CD4-positive, alpha-beta T cell treated with Interleukin-17A for 4 hours (primary cell): ENCODE measurements at places on chromosomes 12 and 14.

DNA sequence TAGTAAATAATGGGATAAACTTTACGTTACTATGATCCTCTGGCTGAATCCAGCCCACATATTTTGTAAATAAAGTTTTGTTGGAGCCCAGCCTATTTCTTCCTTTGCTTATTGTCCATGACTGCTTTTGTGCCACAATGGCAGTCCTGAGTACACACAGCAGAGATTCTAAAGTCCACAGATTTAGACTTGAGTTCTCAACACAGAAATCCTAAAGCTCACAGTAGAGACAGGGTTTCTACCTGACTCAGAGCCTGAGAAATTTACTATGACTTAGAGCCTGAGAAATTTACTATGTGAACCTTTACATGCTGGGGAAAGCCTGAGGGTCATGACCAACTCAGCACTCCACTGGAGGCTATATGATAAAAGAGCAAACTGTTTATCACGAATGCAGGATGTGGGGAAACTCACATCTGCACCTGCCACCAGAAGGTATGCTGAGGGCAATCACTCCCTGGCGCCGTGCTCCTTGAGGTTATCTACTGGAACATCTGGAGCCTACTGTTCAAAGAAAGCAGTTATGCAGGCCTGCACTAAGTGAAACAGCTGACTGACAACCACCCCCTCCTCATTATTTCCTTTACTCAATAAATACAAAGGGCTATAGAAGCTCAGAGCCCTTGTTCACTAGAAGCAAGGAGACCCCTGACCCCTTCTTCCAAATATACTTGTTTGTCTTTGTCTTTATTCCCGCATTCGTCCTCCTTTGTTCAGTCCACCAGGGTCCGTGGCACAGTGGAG lies 52.6 kb upstream of the BICD1 start:
- no peak for DNase-seq

GRCh38 chr12:16269946-16270345 lies 7.5 kb downstream of the SLC15A5 start:
- DNase-seq: no peak

DNA sequence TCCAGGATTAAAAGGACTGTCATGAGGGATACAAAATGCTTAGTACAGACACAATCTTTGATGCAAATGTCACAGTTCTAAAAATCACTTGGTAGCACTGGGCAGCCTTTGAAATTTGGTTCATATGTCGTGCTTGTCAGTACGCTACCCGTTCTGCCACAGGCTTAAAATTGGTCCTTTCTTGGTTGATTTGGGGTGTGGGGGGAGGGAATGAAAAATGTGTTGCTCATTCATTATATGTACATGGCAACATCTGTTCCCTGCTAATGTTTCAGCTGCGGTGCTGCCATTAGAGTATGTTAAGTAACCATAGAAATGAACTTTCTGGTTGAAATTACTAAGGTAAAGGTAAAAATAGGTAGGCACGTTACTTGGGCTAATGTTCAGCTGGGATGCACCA lies 155.4 kb upstream of the ARHGAP5 start:
- DNase-seq: no peak

DNA sequence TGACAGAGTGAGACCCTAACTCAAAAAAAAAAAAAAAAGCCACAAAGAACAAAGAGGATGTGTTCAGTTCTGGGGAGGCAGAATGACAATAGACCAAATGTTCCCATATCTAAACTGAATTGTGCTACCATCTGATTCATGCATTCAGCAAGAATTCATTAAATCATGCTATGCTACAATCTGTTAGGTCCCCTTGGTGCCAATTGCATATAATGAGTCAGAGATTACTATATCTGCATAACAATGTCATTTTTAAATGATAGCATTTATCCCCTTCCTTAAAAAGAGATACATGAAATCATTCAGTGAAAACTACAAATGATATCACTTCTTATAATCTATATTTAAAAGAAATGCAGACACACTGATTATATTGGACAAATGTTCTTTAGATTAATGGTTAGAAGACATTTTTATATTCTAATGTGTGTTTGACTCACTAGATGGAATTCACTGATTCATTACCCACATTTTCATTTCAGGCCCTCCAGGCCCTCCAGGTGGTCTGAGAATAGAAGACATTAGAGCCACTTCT lies 207.6 kb upstream of the PDZRN4 start:
- no peak for DNase-seq

- DNase-seq: no peak
These were observed 26.8 kb upstream of the DAAM1 start for GRCh38 chr14:59161561-59162175.

DNA sequence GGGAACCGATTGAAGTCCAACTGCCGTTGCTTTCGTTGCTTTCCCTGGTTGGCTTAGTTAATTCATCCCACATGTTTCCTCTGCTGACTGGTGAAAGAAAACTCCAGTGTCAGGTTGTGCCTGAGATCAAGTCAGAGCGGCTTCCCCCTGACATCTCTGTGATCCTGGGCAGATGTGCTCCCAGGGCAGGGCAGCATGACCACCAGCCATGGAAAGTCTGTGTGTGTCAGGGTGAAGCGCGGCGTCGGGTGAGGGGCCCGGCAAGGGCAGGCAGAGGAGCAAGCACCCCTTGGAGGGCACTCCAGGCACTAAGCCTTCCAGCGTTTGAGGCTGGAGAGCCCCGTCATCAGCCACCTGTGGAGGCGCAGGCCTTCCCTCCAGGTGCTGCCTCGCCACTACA lies 54.5 kb upstream of the IGF1 start:
- DNase-seq: no peak

DNA sequence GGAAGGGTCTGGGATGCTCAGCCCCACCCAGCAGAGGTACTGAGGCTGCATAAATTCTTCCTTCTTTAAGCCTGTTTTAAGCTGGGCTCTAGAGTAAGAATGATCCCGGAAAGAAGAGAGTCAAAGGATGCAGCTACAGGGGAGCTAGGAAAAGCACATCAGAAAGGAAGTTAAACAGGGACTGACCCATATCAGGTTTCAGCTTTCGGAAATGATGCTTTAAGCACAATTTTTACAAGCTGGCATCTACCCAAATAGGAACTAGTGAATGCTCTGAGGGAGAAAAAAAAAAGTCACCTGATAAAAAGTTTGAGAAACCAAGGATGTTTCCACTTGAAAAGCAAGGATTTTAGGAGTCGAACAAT lies 22.0 kb downstream of the TSPAN8 start:
- no peak for DNase-seq

- no peak for DNase-seq
These were observed 35.3 kb downstream of the STX2 start for GRCh38 chr12:130803702-130804101.

GRCh38 chr14:21231020-21231652 lies 38.1 kb downstream of the HNRNPC start:
- DNase-seq: peak; percentile 27

DNA sequence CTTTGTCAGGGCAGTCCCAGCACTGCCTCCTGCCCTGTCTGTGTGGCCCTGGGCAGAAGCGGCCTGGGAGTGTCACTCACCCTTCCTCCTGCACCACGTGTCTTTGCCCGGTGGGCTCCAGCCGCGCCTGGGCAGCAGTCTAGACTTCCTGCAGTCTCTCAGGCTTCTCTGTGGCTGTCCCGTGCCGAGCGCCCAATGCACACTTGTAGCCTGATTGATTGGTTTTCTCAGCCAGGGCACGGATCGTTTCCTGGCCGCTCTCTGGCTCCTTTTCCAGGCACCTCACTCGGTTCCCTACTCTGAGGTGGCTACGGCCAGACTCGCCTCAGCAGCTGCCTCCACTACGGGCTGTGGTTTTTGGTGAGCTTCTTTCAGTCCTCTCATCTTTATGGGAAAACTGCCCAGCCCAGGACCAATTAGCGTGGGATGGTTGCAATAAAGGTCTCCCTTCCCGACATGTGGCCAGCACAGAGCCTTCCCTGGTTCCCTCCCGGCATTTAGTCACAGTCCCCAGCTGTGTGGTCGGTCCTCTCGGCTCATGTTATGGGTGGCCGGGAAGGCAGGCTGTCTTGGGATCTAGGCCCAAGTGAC lies 133.1 kb downstream of the CACNA1C start:
- DNase-seq: no peak

DNA sequence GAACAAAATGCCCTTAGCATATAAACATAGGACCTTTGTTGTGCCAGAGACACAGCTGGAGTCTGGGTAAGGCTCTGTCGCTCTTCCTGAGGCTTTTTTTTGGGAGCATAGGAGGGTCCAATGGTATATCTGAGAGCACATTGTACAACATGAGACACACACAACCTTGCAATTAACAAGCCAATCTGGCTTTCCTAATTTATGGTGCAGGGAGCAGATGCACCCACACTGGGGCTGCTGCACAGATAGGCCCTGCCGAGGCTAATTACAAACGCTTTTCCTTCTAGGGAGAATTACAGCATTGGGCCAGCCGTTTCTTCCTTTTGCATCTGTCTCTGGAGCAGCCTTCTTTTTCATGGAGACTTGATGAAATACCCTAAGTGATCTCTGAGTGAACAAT lies 75.0 kb upstream of the OVCH1 start:
- no peak for DNase-seq

DNA sequence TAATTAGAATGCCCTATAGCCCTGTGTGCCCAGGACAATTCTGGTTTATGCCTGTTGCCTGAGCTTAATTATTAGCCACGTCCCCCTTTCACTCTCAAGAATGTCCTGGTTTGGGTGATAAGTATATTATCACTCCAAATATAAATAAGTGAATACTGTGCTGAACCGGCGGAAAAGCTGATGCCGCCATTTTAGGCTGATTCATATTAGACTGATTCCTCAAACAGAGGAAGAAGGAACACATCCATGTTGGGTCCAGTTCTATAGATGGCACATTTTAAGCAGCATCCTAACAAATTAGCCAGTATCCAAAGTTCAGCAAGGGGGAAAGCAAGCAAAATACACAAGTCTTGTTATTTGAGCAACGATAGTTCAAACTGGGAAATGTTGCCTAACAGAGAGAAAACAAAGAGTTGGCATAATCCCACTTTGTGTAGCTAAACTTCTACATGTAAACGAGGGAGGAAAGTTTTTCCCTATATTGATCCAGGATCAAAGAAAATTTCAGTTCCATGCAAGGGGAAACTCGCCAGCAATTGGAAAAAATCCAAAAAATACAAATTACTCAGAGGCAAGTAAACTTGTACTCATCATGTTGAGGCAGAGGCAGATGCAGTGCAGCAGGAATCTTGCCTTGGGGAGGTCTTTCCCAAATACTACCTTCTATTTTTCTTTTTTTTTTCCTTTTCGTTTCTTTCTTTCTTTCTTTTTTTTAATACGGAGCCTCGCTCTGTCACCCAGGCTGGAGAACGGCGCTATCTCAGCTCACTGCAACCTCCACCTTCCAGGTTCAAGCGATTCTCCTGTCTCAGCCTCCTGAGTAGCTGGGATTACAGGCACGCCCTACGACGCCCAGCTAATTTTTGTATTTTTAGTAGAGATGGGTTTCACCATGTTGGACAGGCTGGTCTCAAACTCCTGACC lies 96.2 kb downstream of the ITPR2 start:
- DNase-seq: no peak

- DNase-seq: no peak
These were observed 31.7 kb downstream of the GALNT4 start for GRCh38 chr12:89492883-89493282.

DNA sequence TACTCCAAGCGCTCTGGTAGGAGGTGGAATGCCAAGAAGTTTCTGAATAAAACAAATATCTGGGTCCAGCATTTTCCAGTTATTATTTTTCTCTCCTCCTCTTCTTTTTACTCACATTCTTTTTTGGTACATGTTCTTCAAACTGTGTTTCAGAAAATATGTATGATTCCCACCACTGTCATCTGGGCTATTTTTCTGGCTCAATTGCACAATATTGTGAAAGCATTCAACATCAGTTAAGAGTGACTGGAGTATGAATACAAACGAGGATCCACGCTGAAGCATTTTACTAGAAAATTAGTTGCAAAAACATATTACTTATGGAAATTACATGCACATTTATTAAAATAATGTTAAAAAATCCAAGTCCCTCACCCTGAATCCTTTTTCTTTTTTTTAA lies 61.5 kb downstream of the KCNMB4 start:
- no peak for DNase-seq

- DNase-seq: no peak
These were observed 44.6 kb upstream of the PTGDR start for GRCh38 chr14:52222901-52223300.

DNA sequence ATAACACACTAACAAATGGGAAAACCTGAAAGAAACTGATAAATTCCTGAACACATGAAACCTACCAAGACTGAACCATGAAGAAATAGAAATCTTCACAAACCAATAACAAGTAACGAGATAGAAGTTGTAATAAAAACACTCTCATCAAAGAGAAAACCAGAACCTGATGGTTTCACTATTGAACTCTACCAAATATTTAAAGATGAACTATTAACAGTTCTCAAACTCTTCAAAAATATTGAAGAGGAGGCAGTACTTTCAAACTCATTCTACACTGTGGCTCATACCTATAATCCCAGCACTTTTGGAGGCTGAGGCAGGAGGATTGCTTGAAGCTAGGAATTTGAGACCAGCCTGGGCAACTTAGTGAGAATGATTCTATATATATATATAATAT lies 48.4 kb upstream of the TMTC2 start:
- no peak for DNase-seq

GRCh38 chr12:113220593-113221180 lies 577 bp upstream of the TPCN1 start:
- DNase-seq: no peak

GRCh38 chr14:96617635-96618034 lies 115.5 kb downstream of the PAPOLA start:
- no peak for DNase-seq

GRCh38 chr12:31603546-31604009 lies 12.6 kb upstream of the DENND5B start:
- DNase-seq: no peak

DNA sequence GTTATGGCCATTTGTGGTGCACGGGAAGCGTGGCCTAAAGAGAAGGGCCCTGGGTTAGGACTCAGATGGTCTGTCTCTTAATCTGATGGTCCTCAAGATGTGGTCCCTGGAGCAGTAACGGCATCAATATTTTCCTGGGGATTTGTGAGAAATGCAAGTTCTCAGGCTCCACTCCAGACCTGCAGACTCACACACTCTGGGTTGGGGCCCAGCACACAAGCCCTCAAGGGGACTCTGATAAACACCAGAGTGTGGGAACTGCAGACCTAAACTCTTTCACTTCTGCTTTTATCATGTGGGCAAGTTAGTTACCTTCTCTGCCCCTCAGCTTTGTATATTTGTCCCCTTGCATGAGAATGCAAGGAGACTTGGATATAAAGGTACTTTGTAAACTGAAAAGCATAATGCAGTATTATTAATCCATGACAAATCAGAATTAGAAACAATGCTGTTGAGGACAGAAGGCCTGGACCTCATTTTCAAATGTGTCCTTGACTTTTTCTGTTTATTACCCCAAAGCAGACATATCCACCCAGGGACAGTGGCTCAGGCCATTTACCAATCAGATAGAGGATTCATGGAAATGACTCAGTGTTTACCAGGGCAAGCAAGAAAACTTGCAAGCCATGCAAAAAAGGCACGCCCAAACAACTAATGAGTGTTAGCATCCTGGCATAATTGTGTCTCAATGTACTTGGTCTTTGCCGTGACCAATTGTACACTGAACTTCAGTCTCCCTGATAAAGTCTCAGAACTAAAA lies 157.0 kb downstream of the ASCL1 start:
- DNase-seq: no peak

- DNase-seq: no peak
These were observed 15.3 kb upstream of the LYZ start for GRCh38 chr12:69332815-69333358.

GRCh38 chr14:69005432-69006148 lies 26.5 kb upstream of the ACTN1 start:
- DNase-seq: no peak
